ENCODE measurements at places on chromosomes 3 and 15. TPM values are rescaled to one million over a fixed set of nuclear protein-coding genes. Genes with fewer than 3 reads are reported as not detected.

Gene PYGO1
- total RNA-seq = 17.9 TPM

GRCh38 chr3:77256584-77257503 is 216.9 kb downstream of the ROBO2 start:
- no peak for DNase-seq
- H3K4me1 ChIP-seq = no peaks in the 10 kb centered on the region
- no peaks in the 10 kb centered on the region for H3K27me3 ChIP-seq
- no peak overlapping the region for H3K27ac ChIP-seq
- no peak overlapping the region for H3K4me3 ChIP-seq

DNA sequence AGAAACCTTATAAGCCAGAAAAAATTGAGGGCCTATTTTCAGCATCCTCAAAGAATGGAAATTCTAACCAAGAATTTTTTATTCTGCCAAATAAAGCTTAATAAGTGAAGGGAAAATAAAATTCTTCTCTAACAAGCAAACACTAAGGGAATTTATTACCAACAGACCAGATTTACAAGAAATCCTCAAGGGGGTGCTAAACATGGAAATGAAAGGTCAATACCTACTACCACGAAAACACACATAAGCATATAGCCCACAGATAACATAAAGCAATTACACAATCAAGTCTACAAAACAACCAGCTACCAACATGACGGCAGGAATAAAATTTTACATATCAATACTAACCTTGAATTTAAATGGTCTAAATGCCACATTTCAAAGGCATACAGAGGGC is 883.5 kb downstream of the SI start:
- H3K27me3 ChIP-seq = no peaks in the 10 kb centered on the region
- no peak overlapping the region for H3K4me3 ChIP-seq

- H3K4me3 ChIP-seq = no peak overlapping the region
- no peaks in the 10 kb centered on the region for H3K27me3 ChIP-seq
- H3K27ac ChIP-seq = no peak overlapping the region
- H3K4me1 ChIP-seq = peaks cover 13% of the 10 kb centered on the region
Measured at GRCh38 chr15:74651242-74651741, 35.7 kb downstream of the CLK3 start.

DNA sequence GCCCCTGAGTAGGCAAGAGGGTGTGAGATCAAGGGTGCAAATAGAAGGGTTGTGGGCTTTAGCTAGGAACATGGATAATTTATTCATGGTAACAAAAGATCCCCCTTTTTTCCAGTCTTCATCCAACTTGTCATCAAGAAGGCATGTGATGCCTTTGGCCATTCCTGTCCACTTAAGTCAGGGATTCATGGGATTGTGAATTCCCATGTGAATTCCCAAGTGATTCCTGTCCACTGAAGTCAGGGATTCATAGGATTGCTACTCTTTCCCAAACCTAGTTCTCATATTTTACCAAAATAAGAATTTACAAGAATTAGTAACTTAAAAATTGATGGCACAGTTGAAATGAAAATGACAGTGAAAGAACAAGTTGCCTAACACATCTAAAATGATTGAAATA is 40.8 kb downstream of the HMG20A start:
- DNase-seq = no peak
- peaks cover 12% of the 10 kb centered on the region for H3K36me3 ChIP-seq
- no peak overlapping the region for H3K4me3 ChIP-seq
- peaks cover 22% of the 10 kb centered on the region for H3K4me1 ChIP-seq
- H3K27me3 ChIP-seq = no peaks in the 10 kb centered on the region
- no peak overlapping the region for H3K27ac ChIP-seq
